ENCODE measurements at places on chromosomes 4 and X.

DNA sequence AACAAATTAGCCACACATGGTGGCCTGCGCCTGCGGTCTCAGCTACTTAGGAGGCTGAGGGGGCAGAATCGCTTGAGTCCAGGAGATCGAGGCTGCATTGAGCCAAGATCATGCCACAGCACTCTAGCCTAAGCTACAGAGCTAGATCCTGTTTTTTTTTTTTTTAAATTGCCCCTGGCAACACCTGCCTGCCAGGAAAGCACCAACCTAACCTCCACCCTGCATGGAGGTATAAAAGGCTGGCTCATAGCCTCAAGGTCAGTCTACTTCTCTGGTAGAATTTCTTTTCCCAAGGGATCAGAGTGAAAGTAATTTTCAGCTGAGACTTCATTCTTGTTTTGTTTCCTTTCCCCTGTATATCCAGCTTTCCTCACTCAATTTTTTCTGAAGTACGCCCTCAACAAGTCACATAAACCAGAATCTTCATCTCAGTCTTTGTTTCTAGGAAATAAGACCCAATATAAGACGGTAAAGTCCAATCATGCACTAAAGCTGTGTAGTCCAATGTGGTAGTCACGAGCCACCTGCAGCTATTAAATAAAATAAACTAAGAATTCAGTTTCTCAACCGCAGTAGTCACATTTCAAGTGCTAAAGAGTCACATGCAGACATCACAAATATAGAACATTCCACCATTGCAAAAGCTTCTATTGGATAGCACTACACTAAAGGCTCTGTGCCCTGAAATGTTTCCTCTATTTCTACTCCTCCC lies 113.3 kb downstream of the HPGD start:
- peaks cover 1% of the 10 kb centered on the region for H3K36me3 ChIP-seq
- no peaks in the 10 kb centered on the region for H3K27me3 ChIP-seq
- DNase-seq, result no peak
- no peak overlapping the region for H3K27ac ChIP-seq

DNA sequence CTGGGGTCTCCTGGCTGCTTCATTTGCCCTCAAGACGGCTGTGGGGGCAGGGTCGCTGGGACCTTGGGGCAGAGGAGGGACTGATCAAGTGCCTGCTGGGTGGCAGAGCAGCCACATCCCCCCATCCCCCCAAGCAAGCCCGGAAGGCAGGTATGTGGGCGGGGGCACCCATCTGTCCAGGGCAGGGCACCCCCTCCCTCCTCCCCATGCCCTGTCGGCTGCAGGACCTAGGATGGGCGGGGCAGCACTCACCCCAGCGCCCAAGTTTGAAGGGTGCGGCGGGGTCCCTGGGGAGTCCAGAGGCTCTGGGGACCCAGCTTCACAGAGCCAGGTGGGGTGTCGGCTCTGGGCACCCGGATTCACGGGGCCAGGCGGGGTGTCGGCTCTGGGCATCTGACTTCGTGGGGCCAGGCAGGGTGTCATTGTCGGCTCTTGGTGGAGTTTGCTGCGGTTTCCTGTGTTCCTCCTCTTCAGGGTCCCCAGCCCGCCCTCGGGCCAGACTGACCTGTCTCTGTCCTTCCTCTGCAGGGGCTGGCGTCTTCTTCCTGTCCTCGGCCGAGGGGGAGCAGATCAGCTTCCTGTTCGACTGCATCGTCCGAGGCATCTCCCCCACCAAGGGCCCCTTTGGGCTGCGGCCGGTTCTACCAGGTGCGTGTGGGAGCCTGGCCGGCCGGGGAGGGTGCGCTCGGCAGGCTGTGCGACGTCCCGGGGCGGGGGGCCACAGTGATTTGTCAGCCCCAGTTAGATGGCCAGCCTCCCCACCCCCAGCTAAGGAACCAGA lies 22.1 kb downstream of the DOK7 start:
- H3K4me1 ChIP-seq, result no peaks in the 10 kb centered on the region
- H3K27me3 ChIP-seq, result peaks cover 25% of the 10 kb centered on the region
- H3K27ac ChIP-seq, result no peak overlapping the region
- H3K4me3 ChIP-seq, result no peak overlapping the region
- H3K36me3 ChIP-seq, result no peaks in the 10 kb centered on the region

DNA sequence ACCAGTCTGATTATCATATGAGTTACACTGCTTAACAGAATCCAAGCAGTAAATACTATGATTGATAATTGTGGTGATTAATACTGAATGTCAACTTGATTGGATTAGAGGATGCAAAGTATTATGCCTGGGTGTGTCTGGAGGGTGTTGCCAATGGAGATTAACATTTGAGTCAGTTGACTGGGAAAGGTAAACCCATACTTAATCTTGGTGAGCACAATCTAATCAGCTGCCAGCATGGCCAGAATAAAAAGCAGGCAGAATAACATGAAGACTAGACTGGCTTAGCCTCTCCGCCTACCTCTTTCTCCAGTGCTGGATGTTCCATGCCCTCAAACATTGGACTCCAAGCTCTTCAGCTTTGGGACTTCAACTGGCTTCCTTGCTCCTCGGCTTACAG lies 961.3 kb downstream of the ADGRL3 start:
- H3K4me3 ChIP-seq, result no peak overlapping the region
- DNase-seq, result no peak
- no peaks in the 10 kb centered on the region for H3K27me3 ChIP-seq
- no peak overlapping the region for H3K27ac ChIP-seq

GRCh38 chr4:97457253-97457652 lies 686.0 kb downstream of the STPG2 start:
- H3K4me1 ChIP-seq, result no peaks in the 10 kb centered on the region
- no peak overlapping the region for H3K4me3 ChIP-seq

All from activated naive CD8-positive, alpha-beta T cell treated with anti-CD3 and anti-CD28 coated beads, Interleukin-2, amount 50 U/mL, for 24 hours (primary cell).